Left kidney (tissue), 8 donors: ENCODE measurements at places on chromosomes 1 and 21.

DNA sequence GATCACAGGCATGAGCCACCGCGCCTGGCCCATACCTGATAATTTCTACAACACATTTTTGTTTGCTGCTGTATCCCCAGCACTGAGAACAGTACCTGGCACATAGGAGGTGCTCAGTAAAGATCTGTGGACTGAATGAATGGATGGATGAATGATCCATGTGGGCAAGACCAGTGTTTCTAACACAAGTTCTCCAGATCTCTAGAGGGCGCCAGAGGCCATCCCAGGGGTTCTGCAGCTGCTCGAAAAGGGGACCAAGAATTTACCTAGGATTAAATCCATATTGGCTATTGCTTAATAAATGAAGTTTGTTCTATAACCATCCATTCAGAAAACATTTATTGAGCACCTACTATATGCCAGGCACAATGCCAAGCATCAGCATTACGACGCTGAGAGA lies 167.7 kb downstream of the ACTL8 start:
- no peak for DNase-seq

- peak; percentile 71 for DNase-seq
Measured at GRCh38 chr1:93844262-93845045, 34.6 kb downstream of the DNTTIP2 start.

GRCh38 chr1:243525085-243525487 lies 269.2 kb downstream of the SDCCAG8 start:
- DNase-seq = no peak

DNA sequence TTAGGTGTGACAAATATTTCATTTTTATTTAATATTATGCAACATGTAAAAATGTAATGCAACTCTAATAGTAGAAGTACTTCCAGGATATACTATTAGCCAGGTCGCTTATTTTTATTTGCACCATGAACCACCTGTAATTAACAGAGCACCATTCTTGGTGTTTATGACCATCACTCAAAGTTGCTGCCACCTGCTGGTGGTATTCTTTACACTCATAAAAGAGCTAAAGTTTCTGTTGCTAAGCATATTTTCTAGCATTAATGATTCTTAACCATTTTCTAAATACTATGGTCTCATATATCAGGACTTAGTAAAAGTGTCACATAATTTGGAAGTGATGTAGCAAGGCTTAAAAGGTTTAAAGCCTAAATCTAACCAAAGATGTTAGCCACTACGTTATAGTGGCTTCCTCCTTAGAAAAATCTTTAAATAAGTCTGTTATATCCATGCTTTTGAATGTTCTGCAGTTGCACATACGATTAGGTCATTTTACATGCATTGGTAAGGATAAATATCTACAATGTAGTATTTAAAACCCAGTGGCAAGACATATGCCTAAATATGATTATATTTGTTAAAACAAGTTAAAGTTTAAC lies 244.5 kb downstream of the NEGR1 start:
- DNase-seq = peak; percentile 27

- DNase-seq = no peak
Measured at GRCh38 chr1:73097917-73098316, 815.6 kb upstream of the NEGR1 start.

DNA sequence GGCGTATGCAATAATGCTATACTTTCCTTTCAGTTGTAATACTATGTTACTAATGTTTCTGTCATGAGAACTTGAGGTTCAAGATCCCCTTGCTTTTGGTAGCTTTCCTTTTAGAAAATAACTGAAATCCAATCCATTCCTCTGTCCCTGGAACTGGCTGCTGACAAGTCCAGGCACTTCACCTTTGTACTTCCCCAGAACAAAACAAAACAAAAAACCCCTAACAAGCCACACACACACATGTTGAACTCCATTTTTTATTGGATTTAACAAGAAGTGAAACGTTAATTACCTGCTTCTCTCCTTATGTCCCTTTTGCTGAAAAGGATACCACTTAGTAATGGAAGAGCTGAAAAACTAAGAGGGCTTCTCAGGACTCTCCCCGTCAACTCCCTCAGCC lies 26.1 kb upstream of the SDC3 start:
- no peak for DNase-seq

DNA sequence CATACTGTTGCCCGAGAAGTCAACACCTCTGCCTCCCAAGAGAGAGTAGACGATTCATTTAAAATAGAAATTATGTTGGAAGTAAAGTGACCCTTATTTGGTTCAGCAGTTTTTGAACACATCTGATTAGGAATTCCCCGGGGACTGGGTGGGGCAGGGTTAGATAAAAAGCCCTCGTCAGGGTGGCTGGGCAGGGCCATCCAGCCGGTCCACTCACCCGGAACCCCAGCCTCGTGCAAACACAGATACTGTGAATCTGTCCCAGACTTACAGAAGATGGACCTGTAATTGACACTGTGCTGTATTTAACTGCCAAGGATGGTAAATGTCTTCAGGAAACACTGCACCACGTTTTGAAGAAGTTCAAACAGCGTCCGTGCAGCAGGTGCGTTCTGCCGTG lies 63.7 kb downstream of the PRDM16 start:
- no peak for DNase-seq

DNA sequence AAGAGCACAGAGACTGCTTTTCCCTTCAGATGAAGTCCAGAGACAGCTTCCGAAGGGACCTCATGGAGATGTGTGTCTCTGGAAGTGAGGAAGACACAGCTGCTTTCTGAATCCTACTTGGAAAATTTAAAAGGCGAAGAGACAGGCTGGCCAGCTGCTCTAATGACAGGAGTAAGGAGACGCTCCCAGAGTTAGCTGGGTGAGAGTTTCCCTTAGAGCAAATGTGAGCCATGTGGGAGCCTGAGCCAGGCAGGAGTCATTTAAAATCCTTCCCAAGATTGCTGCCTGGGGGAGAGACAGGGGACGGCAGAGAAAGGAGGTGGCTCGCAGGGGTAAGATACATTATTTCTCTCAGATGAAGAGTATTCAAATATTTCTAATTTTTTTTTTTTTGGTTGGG lies 53.1 kb downstream of the ZNF326 start:
- no peak for DNase-seq

DNA sequence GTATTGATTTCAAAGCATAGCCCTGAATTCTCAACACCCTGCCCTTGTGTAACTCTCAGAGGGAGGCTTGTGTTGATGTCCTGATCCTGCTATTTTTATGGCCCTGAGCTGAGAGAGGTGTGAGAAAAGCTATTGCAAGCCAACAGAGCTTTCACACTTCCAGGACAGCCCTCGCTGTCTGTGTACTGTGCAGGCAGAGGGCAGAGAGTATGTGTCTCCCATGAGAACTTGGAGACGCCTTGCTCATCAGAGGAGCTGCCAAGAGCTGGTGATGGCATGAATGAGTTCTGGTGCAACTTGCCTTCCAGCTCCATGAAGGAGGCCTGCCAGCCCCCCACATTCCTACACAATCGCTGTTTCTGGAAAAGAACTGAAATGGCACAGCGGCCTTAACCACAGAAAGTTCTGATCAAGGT lies 144.1 kb upstream of the AJAP1 start:
- DNase-seq = no peak

DNA sequence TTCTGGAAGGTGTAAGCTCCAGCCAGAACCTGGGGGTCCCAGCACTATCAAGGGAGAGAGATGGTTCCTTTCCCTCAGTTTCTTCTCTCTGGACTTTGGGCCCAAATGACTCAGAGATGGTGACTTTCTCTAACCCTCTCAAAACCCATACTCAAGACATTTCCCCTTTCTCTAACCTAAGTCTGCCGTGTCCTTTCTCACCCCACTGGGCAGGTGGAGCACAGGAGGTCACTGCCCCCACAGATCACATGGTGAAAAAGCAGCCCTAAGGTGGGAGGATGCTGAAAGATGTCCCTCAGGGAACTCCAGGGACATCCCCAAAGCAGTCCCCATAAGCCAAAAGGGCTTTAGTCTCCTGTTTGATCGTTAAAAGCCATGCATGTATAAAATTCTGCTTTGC lies 173.7 kb downstream of the HIVEP3 start:
- DNase-seq = no peak

GRCh38 chr1:87121711-87122163 lies 206.9 kb upstream of the LMO4 start:
- peak; percentile 30 for DNase-seq

DNA sequence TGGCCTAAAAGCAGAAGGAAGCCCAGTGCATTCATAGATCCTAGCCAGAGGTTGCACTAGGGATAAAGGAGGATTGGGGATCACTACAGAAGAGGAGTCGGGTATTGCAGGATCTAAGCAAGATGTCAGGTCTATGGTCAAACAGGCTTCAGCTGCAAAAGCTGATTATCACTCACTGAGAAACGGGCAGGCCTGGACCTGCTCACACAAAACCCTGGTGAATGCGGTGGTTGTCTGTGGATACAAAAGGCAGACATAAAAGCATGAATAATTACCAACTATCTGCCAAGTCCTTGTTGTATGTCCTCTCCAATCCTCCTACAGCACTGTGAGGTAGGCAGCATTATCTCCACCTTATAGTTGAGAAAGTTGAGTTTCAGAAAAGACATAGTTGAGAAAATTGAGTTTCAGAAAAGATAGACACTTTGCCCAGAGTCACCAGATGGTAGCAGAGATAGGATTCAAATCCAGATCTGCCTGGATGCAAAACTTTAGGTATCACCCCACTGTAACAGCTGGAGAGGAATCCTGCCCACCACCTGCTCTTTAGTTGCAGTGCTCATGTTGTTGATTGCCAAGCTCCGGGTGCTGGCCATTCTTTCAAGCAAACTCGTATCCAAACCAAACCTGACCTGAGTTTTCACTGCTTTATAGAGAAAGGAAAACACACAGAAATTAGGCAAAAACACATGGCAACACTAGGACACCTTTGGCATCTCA lies 49.6 kb upstream of the HOOK1 start:
- DNase-seq = no peak

DNA sequence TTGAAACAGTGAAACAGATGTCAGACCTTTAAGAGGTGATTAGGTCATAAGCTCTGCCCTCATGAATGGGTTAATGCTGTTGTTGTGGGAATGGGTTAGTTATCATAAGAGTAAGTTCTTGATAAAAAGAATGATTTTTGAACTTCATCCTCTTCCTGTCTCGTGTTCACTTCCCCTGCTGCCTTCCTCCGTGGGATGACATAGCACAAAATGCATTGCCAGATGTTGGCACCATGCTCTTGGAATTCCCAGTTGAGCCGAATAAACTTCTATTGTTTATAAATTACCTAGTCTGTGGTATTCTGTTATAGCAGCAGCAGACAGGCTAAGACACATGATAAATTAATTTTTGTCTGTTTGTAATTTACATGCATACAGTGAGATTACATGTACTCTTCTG lies 112.0 kb upstream of the LRRC7 start:
- DNase-seq = no peak

DNA sequence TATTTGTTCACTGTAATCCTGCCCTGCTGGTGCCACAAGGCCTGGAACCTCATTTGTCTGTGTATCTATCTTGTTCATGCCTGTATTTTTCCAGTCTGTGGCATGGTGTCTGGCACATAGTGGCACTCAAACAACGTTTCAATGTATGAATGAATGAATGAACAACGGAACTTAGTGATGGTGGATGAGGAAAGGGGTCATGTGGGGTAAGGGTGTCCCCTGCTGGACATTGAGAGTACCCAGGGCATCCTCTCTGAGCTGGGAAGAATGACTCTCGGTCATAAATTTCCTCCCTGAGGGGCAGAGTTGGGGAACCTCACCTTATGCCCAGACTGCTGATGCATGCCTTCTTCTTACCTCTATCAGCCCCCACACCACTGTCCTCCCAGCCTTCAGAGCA lies 18.9 kb upstream of the ZNF683 start:
- no peak for DNase-seq

DNA sequence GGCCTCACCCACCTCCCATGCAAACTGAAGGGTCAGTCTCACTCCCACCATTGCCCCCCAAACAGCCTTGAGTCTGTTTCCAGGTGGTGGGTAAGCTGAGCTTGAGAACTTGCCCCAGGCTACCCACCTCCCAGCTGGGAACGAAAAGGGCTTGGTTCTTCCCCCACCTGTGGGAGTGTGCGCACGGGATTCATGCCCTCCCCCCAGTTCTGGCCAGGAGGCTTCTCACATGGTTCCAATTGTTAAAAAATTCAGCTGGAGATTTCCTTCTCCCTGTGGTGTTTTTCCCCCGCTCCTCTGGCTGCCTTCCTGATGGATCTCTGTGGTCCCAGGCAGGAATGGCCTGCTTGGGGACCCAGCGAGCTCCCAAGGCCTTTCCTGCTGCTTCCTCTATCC lies 81.8 kb upstream of the C21orf91 start:
- DNase-seq = no peak

GRCh38 chr1:246492611-246493245 lies 14.4 kb downstream of the SMYD3 start:
- DNase-seq = peak; percentile 75

GRCh38 chr1:39988618-39989343 lies 33.8 kb downstream of the MFSD2A start:
- DNase-seq = no peak

- no peak for DNase-seq
Measured at GRCh38 chr1:232111611-232112010, 485.0 kb downstream of the DISC1 start.

DNA sequence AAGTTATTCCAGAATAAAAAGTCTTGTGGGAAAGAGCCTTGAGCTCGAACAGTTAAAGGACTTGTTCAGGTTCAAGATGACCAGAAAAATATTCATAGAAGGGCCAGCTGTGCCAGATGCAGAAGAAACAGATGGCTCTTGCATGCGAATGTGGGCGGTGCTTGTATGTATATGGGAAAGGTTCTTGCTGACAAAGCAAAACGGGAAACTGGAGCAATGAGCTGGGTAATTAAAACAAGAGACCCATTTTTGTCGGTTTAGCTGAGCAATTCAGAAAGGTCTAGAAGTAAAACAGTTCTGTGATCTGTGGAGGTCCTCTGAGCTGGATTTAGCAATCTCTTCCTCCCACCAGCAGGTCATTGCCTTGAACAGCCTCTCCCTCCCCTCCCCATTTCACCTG lies 107.2 kb upstream of the MARK1 start:
- no peak for DNase-seq

- DNase-seq = no peak
Measured at GRCh38 chr1:46399307-46399706, 5.2 kb downstream of the FAAH start.

DNA sequence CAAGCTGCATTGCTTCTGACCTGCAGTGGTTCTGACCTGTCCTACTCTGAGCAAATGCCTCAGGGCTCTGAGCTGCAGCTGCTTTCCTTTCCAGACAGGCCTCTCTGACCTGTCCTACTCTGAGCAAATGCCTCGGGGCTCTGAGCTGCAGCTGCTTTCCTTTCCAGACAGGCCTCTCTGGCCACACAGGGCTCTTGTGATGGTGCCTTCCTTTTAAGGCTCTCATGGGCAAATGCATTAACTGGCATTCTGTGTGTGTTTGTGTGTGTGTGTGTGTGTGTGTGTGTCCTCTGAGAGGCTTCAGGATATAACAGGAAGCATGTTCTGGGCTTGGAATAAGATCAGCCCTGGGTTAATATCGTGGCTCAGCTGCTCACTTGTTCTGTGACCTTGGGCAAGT lies 131.3 kb downstream of the NTPCR start:
- DNase-seq = no peak

- DNase-seq = no peak
Measured at GRCh38 chr1:30372792-30373433, 350.5 kb downstream of the MATN1 start.
